Right renal cortex interstitium (tissue), 3 donors: ENCODE measurements at places on chromosomes 5 and 9. TPM values are rescaled to one million over a fixed set of nuclear protein-coding genes. Genes with fewer than 3 reads are reported as not detected.

The PCDHGB4 gene
- polyA plus RNA-seq, result 6.0 TPM

- no peak for DNase-seq
Measured at GRCh38 chr5:175243441-175243840, 200.5 kb downstream of the DRD1 start.

DNA sequence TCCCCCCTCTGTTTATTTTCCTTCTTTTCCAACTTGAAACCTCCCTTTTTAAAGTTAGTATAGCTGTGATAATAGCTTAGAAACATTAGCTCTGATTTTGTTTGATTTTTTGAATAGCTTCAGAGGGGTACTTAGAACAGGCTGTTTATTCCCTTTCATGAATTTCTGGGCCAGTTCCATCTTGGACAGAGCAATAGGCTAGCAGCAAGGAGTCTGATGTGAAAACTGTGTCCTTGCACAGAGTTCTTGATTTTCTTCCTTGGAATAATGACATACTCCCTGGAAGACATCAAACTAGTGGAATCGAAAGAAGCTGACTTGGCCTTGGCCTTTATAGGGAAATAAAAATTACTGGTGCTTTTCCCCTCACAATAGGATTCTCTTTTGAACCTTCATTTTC lies 32.9 kb downstream of the NTRK2 start:
- no peak for DNase-seq

The KIAA0825 gene
- 4.0 TPM for polyA plus RNA-seq

- no peak for DNase-seq
Measured at GRCh38 chr5:32522429-32523143, 62.8 kb upstream of the SUB1 start.

GRCh38 chr5:147538236-147538635 lies 28.4 kb upstream of the DPYSL3 start:
- no peak for DNase-seq

GRCh38 chr5:6632324-6632887 lies 438 bp downstream of the NSUN2 start:
- DNase-seq, result no peak

DNA sequence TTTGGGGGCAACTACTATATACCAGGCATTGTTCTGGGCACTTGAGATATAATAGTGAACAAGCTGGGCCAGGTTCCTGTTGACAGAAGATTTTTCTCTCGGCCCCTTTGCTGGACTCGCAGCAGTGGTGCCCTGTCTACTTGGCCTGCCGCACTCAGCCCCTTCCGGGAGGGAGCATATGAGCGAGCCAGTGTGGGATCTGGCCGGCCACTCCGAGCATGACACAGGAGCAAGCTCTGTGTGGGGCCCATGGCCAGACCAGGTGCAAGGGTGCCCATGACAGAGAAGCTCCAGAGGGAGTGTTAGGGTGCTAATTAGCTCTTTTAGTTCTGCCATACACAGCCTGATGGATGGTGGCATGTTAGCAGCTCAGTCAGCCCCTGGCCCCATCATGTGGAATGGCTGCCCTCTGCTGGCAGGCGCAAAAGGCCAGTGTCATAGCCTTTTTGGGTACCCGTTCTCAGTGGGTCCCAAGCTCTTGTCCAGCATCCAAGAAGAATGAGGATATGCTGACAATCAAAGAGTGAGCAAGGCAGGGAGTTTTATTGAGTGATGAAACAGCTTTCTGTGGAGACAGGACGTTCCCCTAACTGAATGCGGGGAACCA lies 9.3 kb upstream of the KIF4B start:
- DNase-seq, result no peak

The MOB3B gene
- 24.0 TPM for polyA plus RNA-seq

DNA sequence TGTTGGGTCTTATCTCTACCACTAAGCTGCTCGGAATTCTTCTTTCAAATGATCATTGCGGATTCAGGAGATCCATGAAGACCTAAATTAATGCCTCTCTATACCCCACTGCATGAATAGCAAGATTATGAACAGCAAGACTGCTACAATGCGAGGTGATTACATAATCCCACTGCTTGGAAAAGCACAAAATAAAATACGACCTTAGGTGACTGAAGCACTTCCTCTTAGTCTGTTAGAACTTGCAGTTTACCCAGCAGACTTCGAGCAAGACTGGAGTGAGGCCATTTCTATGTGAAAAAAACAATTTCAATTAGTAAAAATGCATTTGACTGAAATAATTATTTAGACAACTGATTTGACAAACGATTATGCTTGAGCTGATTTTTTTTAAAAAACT lies 59.8 kb downstream of the SH3RF2 start:
- DNase-seq, result no peak

DNA sequence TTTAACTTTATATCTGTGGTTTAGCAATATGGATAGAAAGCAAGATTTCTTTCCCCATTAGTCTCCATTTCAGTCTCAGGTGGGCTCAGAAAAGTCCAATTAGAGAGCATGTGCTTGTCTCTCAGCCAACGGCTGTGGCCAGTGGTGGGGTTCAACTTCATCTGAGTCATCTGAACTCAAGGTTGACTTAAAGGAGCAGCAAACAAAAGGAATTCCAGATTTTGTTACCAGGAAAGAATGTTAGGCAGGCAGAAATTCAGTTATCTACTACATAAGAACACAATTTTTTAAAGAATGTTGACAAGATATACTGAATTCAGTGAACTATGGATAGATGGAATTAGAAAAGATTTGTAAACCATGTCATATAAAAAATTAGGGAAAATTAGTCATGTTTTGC lies 784.1 kb downstream of the MAT2B start:
- DNase-seq, result no peak

The ARSI gene
- 3.2 TPM for polyA plus RNA-seq

The PCDHA1 gene
- polyA plus RNA-seq, result 0.08 TPM

The TNFSF15 gene
- polyA plus RNA-seq, result 3.5 TPM

DNA sequence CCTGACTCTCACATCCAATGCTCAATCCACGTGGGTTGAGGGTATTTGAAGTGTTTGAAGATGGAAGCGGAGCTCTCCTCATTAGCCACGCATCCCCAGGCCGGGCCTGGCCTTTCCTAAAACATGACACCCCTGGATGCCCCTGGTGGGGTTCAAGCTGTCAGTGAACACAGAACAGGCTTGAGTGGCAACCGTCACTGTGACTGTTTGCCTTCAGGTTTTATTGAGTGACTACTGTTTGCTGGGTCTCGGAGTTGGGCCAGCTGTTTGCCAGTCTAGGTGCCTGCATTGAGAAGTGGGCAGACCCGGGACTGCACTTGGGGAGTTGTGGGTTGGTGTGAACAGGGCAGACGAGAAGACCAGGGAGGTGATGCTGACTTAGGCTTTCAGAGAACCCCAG lies 7.8 kb upstream of the OLFM1 start:
- DNase-seq, result no peak

DNA sequence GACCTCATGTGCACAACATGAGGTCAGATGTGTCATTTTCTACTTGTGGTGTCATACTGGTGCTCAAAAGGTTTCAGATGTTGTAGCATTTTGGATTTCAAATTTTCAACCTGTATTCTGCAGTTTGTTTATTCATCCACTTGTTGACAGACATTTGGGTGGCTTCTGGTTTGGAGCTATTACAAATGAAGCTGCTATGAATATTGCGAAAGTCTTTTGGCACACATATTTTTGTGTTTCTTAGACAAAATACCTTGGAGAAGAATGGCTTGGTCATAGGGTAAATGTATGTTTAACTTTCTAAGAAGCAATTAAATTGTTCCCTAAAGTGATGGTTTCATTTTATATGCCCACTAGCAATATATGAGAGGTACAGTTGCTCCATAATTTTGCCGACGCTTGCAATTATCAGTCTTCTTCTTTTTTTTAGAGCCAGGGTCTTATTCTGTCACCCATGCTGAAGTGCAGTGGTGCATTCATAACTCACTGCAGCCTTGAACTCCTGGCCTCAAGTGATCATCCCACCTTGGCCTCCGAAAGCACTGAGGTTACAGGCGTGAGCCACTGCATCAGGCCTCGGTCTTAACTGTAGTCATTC lies 70.7 kb upstream of the TRPC7 start:
- DNase-seq, result no peak

The EIF4EBP3 gene
- 9.8 TPM for polyA plus RNA-seq

DNA sequence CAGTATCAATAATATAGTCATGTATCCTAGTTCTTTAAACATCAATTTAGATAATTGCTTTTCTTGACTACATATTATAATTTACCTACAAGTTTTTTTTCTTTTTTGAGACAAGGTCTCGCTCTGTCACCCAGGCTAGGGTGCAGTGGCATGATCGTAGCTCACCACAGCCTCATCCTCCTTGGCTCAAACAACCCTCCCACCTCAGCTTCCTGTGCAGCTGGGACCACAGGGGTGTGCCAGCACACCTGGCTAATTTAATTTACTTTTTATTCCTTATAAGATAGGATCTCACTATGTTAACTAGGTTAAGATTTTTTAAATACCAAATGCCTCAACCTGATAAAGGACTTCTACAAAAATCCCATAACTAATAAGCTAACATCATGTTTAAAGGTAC lies 21.1 kb downstream of the UIMC1 start:
- no peak for DNase-seq

DNA sequence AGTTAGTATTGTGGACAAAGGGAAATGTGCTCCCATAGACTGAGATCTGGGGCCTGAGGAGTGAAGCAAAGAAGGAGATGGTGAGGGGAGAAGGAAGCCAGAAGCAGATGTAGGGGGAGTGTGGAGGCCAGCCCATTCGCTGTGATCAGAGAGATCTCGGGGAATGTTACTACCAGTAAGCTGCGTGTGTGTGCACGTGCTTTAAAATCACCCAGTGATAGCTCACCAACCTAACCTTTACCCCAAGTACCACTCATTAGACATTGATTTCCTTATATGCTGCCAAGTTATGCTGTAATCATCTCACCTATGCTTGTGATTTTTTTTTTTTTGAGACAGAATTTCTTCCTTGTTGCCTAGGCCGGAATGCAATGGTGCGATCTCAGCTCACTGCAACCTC lies 659.1 kb downstream of the IRX1 start:
- DNase-seq, result no peak

- no peak for DNase-seq
Measured at GRCh38 chr5:34447424-34447823, 208.7 kb upstream of the RAI14 start.

The SPINK4 gene
- not detected for polyA plus RNA-seq

DNA sequence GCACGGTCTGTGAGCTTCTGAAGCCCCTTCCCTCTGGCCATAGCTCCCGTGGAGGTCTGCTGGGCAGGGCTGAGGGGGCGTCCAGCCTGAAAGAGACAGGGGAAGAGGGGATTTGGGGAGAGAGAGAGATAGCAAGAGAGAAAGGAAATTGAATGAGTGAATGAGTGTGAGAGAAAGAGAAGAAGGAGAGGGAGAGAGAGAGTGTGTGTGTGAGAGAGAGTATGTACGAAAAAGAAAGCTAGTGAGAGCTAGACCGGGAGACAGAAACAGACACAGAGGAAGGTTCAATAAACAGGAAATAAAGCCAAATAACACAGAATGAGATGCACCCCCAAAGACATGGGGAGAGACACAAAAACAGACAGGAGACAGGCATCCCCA lies 37.4 kb downstream of the PAX5 start:
- no peak for DNase-seq

The VLDLR gene
- polyA plus RNA-seq, result 41.0 TPM

DNA sequence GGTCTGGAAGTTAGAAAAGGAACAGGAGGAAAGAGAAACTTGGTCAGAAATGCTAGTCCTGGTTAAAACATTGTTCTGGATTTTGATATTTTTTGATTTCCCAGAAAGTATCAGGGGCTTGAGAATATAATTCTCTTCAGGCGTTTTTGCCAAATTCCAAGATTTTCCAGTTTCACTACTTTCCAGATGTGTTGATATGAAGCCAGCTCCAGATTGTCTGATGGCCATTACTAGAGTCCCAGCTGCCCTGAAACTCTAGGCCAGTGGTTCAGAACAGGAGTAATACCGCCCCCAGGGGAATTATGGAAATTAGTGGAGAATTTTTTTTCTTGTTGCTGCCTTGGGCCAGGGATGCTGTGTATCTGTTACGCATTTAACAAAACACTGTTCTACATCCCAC lies 88.6 kb downstream of the KCNN2 start:
- no peak for DNase-seq

DNA sequence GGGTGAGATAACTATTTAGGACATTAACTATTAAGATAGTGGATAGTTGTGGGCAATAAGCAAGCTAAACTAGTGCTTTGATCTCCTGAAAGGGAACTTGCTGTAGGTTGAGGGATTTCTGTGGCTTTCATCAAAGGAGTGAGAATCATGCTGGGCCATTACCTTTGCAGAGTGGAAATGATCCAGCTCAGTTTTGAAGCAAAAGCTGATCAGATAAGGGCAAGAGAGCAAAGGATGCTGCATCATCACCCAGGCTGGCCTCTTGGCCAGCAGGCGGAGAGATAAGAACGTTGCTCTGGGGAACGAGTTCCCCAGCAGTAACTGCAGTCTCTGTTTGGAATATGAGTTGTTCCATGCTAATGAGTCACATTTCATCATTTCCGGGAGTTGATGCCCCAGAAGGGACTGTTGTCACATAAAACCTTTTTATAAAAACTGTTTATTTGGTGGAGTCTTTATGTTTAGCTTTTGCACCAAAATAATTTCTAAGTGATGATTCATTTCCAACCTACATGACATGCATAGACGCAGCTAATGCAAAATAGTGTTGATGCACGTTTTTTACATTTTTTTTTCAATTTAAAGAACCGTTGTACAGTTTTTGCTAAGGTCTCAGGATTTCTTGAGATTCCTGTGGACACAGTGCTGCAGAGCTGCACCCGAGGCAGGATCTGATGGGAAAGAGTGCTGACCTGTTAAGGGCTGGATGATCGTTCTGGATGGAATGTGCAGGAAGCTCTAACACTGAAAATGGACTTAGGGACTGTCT lies 99.3 kb downstream of the ACTBL2 start:
- DNase-seq, result no peak

The TAF1L gene
- 0.10 TPM for polyA plus RNA-seq

DNA sequence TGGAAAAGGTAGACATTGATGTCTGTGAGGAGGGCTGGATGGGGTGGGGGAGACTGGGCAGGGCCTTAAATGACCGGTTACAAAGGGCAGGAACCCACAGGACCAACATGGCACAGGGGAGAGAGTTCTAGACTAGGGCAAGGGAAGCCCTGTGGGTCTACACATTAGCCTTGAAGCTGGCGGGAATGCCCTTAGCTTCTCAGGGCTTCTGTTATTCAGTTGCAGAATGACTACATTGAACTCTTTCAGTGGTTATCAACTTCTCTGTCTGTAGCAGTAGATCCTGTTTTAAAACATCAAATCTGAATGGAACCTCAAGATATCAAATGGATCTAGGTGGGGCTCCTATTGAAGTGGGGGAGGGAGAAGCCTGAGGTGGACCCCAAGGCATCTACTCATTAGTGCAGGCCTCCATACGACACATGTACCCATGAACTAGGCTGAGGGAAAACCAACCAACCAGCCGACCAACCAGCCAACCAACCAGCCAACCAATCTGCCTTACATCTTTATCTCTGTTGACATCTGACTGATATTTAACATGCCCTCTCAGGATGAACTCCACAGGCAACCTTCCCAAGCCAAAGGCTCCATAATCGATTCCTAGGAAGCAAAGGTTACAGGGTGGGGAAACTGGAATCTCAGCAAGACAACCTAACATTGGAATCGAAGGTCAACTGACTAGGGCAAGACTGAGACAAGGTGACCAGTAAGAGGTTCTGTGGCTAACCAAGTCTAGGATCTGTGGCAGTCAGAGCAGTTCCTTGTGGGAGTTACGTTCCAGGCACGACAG lies 48.3 kb downstream of the DAP start:
- DNase-seq, result no peak

The CARTPT gene
- polyA plus RNA-seq, result not detected

The SURF4 gene
- 160 TPM for polyA plus RNA-seq

GRCh38 chr9:138050472-138051330 lies 173.1 kb downstream of the CACNA1B start:
- DNase-seq, result no peak

The NUDT12 gene
- polyA plus RNA-seq, result 28.7 TPM

The DYNC2I2 gene
- polyA plus RNA-seq, result 58.1 TPM

- no peak for DNase-seq
Measured at GRCh38 chr5:131265311-131265803, 1.5 kb downstream of the CDC42SE2 start.
